Mucosa of gallbladder (tissue), 1 donor: ENCODE measurements at places on chromosomes 3 and 15. TPM values are rescaled to one million over a fixed set of nuclear protein-coding genes. Genes with fewer than 3 reads are reported as not detected.

GRCh38 chr3:55775366-55776154, 288.5 kb upstream of the WNT5A start:
- DNase-seq: no peak

Gene VPS39
- total RNA-seq: 75.1 TPM

DNA sequence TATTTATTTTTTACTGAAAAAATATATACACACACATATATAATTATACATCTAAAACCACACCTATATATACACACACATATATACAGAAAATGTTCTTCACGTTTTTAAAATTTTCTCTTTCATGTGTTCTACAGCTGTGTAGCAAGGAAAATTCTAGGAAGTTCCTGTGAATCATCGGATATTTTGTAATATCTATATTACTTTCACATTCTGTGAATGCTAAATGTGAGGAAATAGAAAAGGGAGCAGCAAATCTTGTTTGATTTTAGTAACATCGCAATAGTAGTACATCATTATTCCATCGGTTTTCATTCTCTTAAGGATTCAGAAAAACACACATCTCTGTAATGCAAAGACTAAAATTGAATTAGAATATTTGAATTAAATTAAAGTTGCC, 836.8 kb upstream of the NECTIN3 start:
- no peak for DNase-seq

Gene SAXO2
- 12.3 TPM for total RNA-seq

Gene SLC27A2
- total RNA-seq: 22.9 TPM

Gene SLCO3A1
- total RNA-seq: 34.2 TPM

GRCh38 chr3:110738531-110738930, 333.1 kb upstream of the NECTIN3 start:
- DNase-seq: no peak

Gene SPTBN5
- total RNA-seq: 7.1 TPM

DNA sequence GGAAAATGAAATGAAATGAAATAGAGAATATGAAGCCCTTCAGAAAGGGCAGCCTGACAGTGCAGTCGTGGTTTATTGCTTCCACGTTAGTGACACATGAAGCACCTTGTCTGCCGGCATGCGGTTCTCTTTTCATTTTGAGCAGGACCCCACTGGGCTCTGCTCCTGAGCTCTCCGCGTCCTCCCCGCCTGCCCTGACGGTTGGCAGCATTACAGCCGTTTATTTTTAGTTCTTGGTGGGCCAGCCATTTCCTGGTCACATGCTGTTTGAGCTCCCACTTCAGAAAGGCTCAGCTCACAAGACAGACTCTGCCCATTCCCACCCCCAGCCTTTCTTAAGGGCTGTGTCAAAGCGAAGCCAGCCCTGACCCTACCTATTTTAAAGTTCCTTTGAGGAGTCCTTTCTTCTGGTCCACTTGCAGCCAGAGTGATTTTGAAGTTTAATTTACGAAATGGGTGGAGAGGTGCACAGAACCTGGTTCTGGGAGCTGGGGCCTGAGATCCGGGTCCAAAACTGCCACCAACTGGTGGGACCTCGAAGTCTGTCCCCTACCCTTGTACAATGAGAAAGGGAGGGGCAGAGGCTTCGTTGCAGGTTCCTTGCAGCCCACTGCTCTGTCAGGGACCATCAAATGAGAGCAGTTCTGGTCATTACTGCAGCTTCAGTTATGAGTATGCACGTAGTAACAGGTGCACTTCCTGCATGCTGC, 60.1 kb downstream of the MGLL start:
- DNase-seq: no peak

- no peak for DNase-seq
These were observed 73.7 kb downstream of the CEP63 start for GRCh38 chr3:134559591-134559990.

GRCh38 chr3:89114841-89115223, 7.4 kb downstream of the EPHA3 start:
- DNase-seq: no peak

Gene EPHB1
- total RNA-seq: 2.0 TPM

Gene MAP1A
- total RNA-seq: 22.5 TPM

Gene CHRNA7
- 4.2 TPM for total RNA-seq

- DNase-seq: no peak
These were observed 7.0 kb upstream of the BOC start for GRCh38 chr3:113204371-113204770.

DNA sequence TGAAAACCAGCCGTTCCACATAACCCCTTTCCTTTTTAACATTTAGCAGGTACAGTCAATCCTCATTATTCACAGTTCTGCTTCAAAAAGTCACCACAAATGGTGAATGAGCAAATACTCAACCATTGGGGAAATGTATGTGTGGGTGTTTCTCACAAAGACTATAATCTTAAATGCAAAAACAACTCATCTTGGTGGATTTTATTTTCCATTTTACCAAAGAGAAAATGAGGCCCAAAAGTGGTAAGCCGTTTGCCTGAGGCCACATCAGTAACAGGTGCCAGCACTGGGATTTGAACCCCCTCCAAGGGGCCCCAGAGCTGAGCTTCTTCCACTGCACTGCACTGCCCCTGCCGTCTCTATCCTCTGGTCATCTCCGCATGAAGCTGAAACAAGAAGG, 208.8 kb downstream of the OSBPL10 start:
- no peak for DNase-seq

DNA sequence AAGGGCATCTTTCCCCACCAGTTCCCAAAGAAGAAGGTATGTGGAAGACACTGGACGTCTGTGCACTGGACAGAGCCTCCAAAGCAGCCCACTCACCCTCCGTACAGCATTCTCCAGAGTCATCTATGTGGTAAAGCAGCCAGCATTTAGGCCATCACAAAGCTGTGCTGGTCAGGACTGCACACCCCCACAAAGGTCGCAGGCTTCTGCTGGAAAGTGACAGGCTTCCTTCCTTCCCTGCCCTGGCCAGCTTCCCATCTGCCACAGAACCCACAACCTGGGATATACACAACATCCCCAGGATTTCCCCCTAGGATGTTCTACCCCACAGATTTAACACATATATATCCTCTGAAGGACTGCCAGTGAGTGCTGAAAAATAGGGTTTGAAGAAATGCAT, 64.6 kb upstream of the GALNT15 start:
- no peak for DNase-seq

Gene CLDN18
- total RNA-seq: 6.7 TPM

GRCh38 chr3:58708116-58708791, 41.7 kb upstream of the FAM3D start:
- no peak for DNase-seq

DNA sequence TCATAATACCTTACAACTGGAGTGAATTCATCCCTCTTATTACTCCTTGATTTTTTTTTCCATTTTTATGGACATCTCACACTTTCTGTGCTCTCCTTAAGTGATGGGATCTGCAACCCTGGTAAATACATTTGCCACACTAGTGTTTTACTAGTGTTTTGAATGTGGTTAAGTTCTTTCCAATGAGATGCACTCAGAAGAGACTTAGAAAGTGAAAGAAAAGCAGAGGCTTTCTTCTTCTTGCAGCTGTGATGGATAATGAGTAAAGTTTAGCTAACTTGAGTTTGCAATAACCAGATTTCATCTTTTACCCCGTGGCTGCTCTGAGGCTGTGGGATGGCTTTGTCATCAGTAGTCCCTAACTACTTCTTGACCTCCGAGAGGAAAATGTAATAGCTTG, 1248.4 kb downstream of the NSUN3 start:
- no peak for DNase-seq

- DNase-seq: no peak
These were observed 143.6 kb upstream of the BHLHE40 start for GRCh38 chr3:4835616-4836043.

Gene INAFM2
- 44.2 TPM for total RNA-seq

Gene UMPS
- 27.9 TPM for total RNA-seq
